ENCODE measurements at places on chromosomes 6 and 20. TPM values are rescaled to one million over a fixed set of nuclear protein-coding genes. Genes with fewer than 3 reads are reported as not detected.

PGC gene
- total RNA-seq, result not detected

DNA sequence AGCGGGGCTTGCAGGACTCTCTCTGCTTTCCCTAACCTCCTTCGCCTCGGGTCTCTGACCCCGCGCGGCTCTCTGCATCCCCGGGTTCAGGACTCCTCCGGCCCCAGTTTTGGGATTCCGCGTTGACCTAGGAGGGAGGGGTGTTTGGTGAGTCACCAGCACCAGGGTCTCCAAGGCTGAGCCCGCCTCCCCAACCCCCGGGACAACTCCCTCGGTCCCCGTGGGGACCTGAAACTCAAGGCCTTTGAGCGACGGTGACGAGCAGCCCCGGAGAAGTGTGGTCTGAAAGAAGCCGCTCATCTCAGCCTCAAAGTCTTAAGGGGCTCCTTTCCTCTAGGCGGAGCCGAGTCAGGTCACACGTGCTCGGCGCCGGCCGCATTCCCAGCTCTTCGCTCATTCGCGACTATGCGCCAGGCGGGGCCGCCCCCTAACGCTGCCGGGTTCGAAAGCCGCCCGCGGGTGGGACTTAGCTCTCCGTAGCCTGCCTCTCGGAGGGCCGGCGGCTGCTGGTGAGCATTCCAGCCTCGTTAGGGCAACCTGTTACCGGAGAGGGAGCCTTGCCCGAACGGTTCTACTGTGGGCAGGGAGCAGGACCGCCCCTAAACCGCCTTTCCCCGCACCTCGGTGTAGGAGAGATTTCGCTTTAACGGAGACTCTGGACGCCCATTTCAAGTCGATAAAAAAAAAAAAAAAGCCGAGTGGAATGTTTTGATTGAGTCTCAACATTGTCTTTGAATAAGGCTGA lies 3.0 kb upstream of the PRDM13 start:
- H3K4me1 ChIP-seq, result peaks cover 46% of the 10 kb centered on the region
- no peaks in the 10 kb centered on the region for H3K36me3 ChIP-seq
- H3K4me3 ChIP-seq, result peak overlapping the region; percentile 54
- DNase-seq, result peak; percentile 89
- no peak overlapping the region for H3K27ac ChIP-seq

DNA sequence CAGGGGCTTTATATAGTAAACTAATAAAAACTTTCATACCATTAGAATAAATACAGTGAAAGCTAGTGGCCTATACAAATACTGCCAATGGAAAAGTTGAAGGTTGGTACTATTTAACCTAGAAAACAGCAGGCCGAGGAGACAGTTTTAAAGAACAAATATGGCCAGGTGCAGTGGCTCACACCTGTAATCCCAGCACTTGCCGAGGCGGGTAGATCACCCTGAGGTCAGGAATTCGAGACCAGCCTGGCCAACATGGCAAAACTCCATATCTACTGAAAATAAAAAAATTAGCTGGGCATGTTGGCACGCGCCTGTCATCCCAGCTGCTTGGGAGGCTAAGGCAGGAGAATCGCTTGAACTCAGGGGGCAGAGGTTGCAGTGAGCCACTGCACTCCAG lies 24.8 kb downstream of the GLYATL3 start:
- peaks cover 6% of the 10 kb centered on the region for H3K4me1 ChIP-seq
- no peak overlapping the region for H3K4me3 ChIP-seq
- no peak overlapping the region for H3K27ac ChIP-seq
- H3K36me3 ChIP-seq, result no peaks in the 10 kb centered on the region
- no peaks in the 10 kb centered on the region for H3K27me3 ChIP-seq
- no peak for DNase-seq

TAF8 gene
- 26.5 TPM for total RNA-seq

GRCh38 chr6:170416959-170417606 lies 110.5 kb downstream of the FAM120B start:
- no peak for DNase-seq
- no peak overlapping the region for H3K27ac ChIP-seq
- no peaks in the 10 kb centered on the region for H3K27me3 ChIP-seq
- no peak overlapping the region for H3K4me3 ChIP-seq

SIRPG gene
- not detected for total RNA-seq

DNA sequence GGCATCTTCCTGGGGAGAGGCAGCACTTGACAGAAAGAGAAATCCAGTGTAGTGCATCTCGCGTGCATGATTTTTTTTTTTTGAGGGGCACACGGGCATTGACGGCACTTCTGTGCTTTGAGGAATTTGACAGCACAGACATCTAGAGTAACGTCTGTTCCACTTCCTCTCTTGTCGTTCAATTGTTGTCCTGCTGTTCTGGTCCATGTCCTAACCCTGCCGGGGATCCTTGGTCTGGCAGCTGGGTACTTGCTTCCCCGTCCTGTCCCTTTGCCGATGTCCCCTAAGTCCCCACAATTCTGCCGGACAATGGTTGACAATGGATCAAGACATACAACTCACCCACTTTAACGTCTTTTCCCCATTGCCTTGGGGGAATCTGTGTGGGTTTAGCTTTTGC lies 46.0 kb upstream of the NAA20 start:
- H3K4me1 ChIP-seq, result no peaks in the 10 kb centered on the region
- no peak for DNase-seq
- H3K4me3 ChIP-seq, result no peak overlapping the region
- H3K27ac ChIP-seq, result no peak overlapping the region
- no peaks in the 10 kb centered on the region for H3K36me3 ChIP-seq

GRCh38 chr6:150142670-150143515 lies at the start of gene PPP1R14C:
Gene PPP1R14C, plus strand, starts transcription at chr6:150143044. Its CDS starts 149 bp downstream, at chr6:150143193.
- no peak within 1 kb of the TSS for H3K27ac ChIP-seq
- H3K4me3 ChIP-seq, result peak within 1 kb of the TSS; percentile 68
- H3K27me3 ChIP-seq, result peaks cover 75% of the 10 kb centered on the region
- H3K36me3 ChIP-seq, result no peaks in the 10 kb centered on the region
- peaks cover 6% of the 10 kb centered on the region for H3K4me1 ChIP-seq

DNA sequence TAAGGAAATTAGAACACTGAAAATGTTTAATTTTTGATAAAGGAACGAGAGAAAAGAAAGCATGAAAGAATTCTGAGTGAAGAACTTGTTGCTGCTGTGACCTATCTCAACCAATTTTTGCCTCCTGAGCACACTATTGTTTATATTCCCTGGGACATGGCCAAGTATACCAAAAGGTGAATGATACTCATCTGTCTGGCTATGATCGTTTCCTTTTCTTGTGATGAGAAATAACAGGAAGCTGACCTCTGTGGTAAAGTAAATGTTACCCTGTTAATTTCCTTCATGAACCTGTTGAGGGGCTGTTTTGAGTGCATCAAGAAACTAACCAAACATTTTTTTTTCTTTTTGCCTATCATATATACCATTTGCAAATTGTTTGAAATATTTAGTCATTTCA lies 69.1 kb downstream of the FIG4 start:
- H3K36me3 ChIP-seq, result no peaks in the 10 kb centered on the region
- no peak overlapping the region for H3K27ac ChIP-seq
- H3K27me3 ChIP-seq, result no peaks in the 10 kb centered on the region

DNA sequence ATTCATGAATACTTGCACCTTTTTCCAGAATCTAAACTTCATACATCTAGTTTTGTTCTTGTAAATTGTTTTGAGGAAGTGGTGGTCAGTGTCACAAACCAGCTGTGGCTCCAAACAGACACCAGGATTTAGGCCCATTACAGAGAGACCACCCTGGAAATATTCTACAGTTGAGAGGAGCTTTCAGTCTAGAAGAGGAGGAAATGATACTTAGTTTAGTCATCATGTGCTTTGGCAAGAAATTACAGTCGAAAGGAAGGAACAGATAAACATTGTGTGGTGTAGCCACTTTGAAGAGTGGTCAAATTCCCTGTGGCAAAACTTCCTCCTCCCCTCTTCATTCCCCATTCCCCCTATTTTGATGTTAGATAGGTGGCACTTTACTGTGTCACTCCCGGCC lies 15.7 kb downstream of the DCBLD1 start:
- no peak overlapping the region for H3K27ac ChIP-seq
- H3K36me3 ChIP-seq, result no peaks in the 10 kb centered on the region
- no peaks in the 10 kb centered on the region for H3K27me3 ChIP-seq
- no peak overlapping the region for H3K4me3 ChIP-seq

DPPA5 gene
- 7.0 TPM for total RNA-seq

DNA sequence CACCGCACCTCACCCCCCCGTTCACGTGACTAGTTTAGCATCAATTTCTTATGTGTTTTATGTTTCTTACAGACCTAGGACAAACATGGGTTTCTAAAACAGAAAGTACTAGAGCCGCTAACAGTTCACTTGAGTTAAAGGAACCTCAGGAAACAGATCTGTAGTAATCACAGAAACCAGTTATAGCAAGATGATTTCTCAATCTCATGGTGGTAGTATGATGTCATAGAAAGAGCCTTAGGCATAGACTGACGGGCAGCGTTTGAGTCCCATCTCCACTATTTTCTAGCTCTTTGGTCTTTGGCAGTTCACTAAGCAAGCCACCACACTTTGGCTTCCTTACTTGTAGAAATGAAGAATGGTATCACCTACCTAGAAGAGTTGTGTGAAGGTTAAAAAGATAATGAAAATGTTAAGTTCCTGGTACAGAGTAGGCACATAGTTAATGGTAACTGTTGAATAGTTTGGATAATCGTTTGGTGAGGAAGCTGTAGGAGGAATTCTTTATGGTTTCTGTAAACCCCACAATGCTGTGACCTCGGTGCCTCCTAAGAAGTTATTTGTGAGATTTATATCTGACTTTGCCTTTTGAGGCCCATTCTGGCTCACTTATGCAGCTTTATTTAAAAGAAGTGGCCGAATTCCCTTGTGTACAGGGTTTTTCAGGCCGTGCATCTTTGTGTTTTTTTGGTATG lies 21.3 kb downstream of the CTNNBL1 start:
- no peaks in the 10 kb centered on the region for H3K27me3 ChIP-seq
- 0 out of 2 replicates have a peak, but pooled peaks cover 5% of the 10 kb centered on the region for H3K36me3 ChIP-seq
- no peak for DNase-seq
- H3K27ac ChIP-seq, result no peak overlapping the region

DNA sequence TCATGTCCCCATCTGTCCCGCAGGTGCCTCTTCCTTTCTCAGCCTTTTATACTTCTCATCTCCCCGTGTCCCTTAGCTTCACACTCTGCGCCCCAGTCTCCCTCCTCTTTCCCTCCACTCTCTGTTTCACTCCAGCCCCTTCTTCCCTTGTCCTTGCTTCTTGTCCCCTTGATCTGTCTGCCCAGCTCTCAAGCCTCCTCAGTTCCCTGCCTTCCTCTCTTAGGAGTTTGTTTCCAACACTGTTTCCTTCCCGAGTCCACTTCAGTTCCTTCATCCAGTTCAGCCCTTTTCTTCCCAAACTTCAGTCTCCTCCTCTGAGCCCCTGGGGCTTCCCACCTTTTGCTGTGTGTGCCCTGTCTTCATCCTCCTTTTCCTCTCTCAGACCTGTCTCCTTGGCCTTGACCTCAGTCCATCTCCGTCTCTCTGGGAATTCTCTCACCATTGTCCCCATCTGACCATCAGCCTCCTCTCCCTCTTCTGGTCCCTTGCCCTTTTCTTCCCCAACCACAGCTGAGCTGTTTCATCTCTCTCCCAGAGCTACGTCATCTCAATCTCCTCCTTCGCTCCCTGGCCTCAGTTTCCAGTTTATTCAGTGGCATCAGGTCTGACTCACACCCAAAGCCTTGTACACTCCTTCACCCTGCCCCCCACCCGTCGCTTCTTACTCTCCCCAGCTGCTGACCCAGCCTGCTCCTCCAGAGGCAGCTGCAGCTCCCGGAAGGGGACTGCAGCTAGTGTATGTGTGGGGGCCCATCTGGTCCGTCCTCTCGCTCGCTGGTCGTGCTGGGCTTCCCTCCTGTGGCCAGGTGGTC lies 2.7 kb upstream of the DDR1 start:
- peak overlapping the region; percentile 97 for H3K27ac ChIP-seq
- peaks cover 51% of the 10 kb centered on the region for H3K4me1 ChIP-seq
- peak; percentile 32 for DNase-seq
- H3K4me3 ChIP-seq, result peak overlapping the region; percentile 92
- no peaks in the 10 kb centered on the region for H3K27me3 ChIP-seq

RAMACL gene
- total RNA-seq, result 4.0 TPM

- no peaks in the 10 kb centered on the region for H3K27me3 ChIP-seq
- DNase-seq, result no peak
- no peaks in the 10 kb centered on the region for H3K36me3 ChIP-seq
- 0 out of 2 replicates have a peak overlapping the region, but pooled peaks have one; percentile 5 for H3K27ac ChIP-seq
These were observed 18.0 kb downstream of the SCAF8 start for GRCh38 chr6:154751011-154751800.

DNA sequence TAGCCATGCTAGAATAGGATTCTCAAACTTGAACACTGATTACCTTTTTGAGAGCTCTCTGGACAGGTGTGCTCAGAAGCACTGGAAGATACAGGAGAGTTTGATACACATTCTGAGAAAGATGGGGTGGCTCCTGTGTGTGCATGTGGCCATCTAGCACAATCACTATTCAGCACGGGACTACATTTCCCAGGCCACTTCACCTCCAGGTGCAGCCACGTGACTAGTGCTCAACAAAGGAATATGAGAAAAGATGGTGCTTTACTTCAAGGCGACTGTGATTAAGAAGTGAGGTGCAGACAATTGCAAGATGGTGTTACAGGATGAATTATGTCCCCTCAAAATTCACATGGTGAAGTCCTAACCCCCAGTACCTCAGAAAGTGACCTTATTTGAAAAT lies 103.8 kb downstream of the BACH2 start:
- H3K27me3 ChIP-seq, result no peaks in the 10 kb centered on the region
- no peak overlapping the region for H3K27ac ChIP-seq
- H3K36me3 ChIP-seq, result no peaks in the 10 kb centered on the region
- peak; percentile 23 for DNase-seq
- H3K4me3 ChIP-seq, result no peak overlapping the region
- peaks cover 5% of the 10 kb centered on the region for H3K4me1 ChIP-seq

GRCh38 chr6:36244641-36245280 lies 25.1 kb upstream of the PNPLA1 start:
- peak; percentile 83 for DNase-seq
- no peaks in the 10 kb centered on the region for H3K36me3 ChIP-seq
- no peak overlapping the region for H3K4me3 ChIP-seq
- H3K4me1 ChIP-seq, result peaks cover 22% of the 10 kb centered on the region
- peak overlapping the region; percentile 83 for H3K27ac ChIP-seq
- no peaks in the 10 kb centered on the region for H3K27me3 ChIP-seq
